Naive thymus-derived CD4-positive, alpha-beta T cell (primary cell): ENCODE measurements at places on chromosomes 3 and 15. TPM values are rescaled to one million over a fixed set of nuclear protein-coding genes. Genes with fewer than 3 reads are reported as not detected.

PIGBOS1 gene
- total RNA-seq = 19.2 TPM

CASR gene
- 0.02 TPM in 1 of 2 replicates, not detected in the other for total RNA-seq

NANOGP8 gene
- not detected for total RNA-seq

AP3B2 gene
- total RNA-seq = not detected in 2 replicates

ZNF501 gene
- 5.3 TPM for total RNA-seq

IL5RA gene
- total RNA-seq = not detected

B3GNT5 gene
- 13.1 TPM for total RNA-seq

GRAMD1C gene
- 0.29 TPM for total RNA-seq

CYP11A1 gene
- total RNA-seq = not detected in 2 replicates

KCNMB3 gene
- 0.97 and 1.6 TPM in 2 replicates for total RNA-seq

RPL39L gene
- 0.81 TPM for total RNA-seq

ATP13A5 gene
- not detected for total RNA-seq

GMNC gene
- total RNA-seq = not detected

MCF2L2 gene
- total RNA-seq = 0.67 TPM

ALG3 gene
- total RNA-seq = 19.4 TPM

TSC22D2 gene
- 42.1 TPM for total RNA-seq

CNTN6 gene
- not detected for total RNA-seq

TTLL13 gene
- total RNA-seq = 0.42 TPM

NAALADL2 gene
- total RNA-seq = 0.76 TPM

LMAN1L gene
- 1.4 TPM for total RNA-seq

BRK1 gene
- total RNA-seq = 65.8 TPM

NR2F2 gene
- not detected in 2 replicates for total RNA-seq

CGNL1 gene
- total RNA-seq = not detected in 2 replicates

EPHA6 gene
- total RNA-seq = not detected

ADGRG7 gene
- total RNA-seq = not detected

TM4SF1 gene
- not detected for total RNA-seq

ITIH1 gene
- total RNA-seq = not detected

GRM7 gene
- not detected for total RNA-seq

SCN10A gene
- not detected for total RNA-seq

SCAANT1 gene
- not detected for total RNA-seq

GOLGA6A gene
- total RNA-seq = 0.29 TPM

FES gene
- 45.9 TPM for total RNA-seq

ITPR1 gene
- 90.7 TPM for total RNA-seq

MYEF2 gene
- 28.5 and 29.1 TPM in 2 replicates for total RNA-seq

SIDT1 gene
- 65.7 TPM for total RNA-seq

SLC12A8 gene
- total RNA-seq = 0.16 TPM

KBTBD13 gene
- not detected in 2 replicates for total RNA-seq
